Stromal cell of bone marrow (primary cell): ENCODE measurements at places on chromosomes 1 and 21.

DNA sequence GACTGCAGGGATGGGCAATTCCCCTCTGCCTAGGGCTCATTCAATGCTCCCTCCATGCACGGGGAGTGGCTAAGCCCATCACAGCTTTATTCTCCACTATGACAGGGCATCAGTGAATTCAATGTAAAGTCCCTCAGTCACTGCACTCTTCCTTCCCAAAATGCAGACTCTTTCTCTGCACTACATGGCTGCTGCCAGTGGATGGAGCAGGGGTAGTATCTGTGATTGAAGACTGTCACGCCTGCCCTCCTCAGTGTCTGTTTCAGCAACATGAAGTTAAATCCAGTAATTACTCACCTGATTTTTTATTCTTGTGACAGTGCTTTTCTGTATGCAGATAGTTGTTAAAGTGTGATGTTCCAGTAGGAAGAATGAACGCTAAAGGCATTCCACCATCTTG lies 1323.2 kb downstream of the AMY1C start:
- no peak for DNase-seq

DNA sequence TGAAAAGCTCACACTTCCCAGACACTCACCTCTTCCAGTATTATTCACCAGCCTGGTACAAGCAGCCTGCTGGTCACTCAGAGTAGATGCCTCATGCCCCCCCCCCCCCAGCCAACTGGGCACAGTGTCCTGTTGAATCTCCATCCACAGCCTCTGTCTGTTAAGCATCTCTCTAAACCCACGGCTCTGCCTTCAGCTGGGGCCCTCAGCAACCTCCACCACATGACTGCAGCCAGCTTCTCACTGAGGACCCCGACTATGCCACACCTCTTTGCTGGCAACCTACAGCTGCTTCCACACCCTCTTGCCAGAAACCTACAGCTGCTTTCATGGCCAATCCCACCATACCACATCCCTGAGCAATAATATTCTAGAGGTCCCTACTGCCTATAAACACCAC lies 113.1 kb downstream of the RHOU start:
- DNase-seq: no peak

GRCh38 chr1:161838362-161838761 lies 72.2 kb downstream of the ATF6 start:
- no peak for DNase-seq

- DNase-seq: no peak
Measured at GRCh38 chr1:208910161-208910560, 666.0 kb upstream of the PLXNA2 start.

- no peak for DNase-seq
Measured at GRCh38 chr1:34684266-34684665, 70.6 kb upstream of the GJB5 start.

DNA sequence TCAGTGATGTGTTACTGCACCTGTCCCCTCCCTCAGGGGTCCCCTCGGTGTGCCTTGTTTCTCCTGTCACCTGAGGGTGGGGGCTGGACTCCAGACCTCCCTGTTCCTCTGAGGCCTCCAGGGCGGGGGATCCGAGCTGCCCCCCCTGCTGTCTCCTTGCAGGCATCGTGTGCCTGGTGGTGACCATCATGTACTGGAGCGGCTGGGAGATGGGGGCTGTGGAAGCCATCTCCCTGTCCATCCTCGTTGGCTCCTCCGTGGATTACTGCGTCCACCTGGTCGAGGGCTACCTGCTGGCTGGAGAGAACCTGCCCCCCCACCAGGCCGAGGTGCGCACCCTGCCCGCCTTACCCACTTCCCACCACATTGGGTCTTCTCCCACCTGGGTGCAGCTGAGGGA lies 56.4 kb downstream of the DISP3 start:
- no peak for DNase-seq

DNA sequence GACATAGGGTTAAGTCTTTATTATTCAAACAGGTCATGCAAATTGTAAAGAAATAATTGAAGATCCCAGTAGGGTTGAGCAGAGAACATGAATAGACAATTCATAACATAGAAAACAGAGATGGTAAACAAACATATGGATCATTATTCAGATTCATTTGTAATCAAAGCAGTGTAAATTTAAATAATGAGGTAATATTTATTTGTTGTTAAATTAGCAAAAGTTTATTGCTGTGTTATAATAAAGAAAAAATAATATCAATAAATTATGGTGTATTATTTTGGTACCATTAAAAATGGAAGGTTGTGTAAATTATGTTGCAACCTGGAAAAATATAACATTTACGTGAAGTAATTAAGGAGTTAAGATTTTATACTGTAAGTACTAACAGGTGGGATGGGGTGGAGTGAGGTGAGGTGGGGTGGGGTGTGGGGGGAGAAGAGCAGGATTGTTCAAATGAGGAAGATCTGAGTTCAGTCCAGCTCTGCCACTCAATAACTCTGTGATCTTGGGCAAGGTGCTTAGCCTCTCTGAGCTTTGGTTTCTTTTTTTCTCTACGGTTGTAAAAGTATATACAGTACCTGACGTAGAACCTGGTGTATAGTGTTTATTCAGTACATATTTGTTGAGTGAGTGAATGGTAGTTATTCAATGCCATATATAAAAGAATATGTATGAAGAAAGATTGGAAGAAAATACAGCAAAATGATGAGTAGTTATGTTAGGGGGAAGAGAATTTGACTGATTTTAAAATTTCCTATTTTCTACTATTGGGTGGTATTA lies 140.3 kb upstream of the KIF26B start:
- DNase-seq: no peak

GRCh38 chr1:59150577-59151386 lies 146.1 kb upstream of the FGGY start:
- DNase-seq: peak; percentile 99

DNA sequence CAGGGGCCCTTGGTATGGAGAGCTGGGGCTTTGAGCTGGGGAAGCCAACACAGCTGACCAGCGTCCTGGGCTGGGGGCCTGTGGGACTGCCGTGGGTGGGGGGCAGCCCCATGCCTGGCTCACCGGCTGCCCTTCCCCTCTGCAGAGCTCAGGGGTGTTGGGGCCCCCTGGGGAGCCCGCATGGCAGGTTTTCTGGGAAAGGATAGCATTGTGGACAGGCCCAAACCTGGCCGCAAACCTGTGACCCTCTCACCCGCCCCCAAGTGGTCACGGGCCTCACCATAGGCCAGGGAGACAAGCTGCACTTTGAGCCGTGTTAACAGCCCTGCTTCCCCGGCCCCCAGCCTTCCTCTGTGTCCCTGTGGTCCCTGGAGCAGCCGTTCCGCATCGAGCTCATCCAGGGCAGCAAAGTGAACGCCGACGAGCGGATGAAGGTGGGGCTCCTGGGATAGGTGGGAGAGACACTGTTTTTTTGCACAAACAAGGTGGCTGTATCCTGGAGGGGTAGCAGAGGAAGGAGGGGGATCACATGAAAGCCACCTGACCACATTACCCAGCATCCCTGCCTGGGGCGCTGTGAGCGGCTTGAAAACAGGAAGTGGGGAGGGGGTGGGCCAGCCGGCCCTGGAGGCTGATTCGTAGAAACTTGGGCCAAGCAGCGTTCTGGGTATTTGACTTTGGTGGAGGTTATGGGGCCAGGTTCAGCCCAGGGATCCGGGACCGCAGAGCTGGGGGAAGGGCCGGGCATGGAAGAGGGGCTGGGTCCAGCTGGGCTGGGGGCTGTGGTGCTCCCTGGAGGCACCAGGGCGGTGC lies 65.9 kb downstream of the PIK3CD start:
- DNase-seq: no peak

DNA sequence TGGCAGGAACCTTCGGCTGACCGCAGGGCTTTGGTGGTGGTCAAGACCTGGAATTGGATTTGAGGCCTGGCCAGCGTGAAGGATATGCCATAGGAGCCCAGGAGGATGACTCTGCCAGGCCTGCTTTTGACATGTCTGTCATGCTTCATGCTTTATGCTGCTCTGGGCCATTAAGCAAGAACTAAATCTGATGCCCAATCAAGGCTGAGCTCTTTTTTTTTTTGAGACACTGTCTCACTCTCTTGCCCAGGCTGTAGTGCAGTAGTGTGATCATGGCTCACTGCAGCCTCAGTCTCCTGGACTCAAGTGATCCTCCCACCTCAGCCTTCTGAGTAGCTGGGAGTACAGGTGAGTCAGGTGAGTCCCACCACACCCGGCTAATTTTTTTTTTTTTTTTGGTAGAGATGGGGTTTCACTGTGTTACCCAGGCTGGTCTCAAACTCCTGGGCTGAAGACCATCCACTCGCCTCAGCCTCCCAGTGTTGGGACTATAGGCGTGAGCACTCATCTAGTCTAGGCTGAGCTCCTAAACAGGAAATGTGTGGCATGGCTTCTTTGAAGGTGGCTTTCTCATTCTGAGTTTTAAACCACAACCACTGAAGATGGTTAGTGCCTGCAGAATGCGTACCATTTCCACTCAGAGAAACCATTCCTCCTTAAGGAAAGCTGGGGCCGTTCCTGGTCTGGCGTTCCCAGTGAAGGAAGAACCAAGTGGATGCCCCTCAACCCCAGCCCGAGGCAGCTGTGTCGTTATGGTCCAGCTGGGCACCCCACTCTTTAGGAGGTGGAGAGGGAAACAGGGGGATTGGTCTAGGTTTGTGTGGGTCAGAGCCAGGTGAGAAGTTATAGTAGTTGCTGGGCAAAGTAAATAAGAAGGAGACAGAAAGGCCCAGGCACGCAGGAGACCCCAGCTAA lies 34.2 kb upstream of the ATP5PO start:
- DNase-seq: no peak

DNA sequence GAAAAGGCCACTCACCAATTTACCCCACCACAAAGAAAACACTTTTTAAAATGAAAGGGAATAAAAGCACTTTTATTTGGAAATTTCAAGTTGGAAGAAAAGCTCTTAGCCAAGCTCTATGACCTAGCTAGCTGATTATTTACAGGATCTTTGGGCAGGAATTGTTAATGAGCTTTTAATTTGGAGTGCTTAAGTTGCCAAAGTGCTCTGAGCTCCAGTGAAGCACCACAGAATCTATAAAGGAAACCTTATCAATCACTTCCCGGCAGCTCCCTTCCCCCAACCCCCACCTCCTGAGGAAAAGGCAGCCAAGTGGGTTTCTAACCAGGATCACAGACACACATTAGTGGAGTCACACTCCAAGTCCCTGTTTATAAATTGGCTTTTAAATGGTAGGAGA lies 1.5 kb downstream of the ERI3 start:
- no peak for DNase-seq

GRCh38 chr1:183898001-183898396 lies 93.1 kb downstream of the RGL1 start:
- DNase-seq: no peak

DNA sequence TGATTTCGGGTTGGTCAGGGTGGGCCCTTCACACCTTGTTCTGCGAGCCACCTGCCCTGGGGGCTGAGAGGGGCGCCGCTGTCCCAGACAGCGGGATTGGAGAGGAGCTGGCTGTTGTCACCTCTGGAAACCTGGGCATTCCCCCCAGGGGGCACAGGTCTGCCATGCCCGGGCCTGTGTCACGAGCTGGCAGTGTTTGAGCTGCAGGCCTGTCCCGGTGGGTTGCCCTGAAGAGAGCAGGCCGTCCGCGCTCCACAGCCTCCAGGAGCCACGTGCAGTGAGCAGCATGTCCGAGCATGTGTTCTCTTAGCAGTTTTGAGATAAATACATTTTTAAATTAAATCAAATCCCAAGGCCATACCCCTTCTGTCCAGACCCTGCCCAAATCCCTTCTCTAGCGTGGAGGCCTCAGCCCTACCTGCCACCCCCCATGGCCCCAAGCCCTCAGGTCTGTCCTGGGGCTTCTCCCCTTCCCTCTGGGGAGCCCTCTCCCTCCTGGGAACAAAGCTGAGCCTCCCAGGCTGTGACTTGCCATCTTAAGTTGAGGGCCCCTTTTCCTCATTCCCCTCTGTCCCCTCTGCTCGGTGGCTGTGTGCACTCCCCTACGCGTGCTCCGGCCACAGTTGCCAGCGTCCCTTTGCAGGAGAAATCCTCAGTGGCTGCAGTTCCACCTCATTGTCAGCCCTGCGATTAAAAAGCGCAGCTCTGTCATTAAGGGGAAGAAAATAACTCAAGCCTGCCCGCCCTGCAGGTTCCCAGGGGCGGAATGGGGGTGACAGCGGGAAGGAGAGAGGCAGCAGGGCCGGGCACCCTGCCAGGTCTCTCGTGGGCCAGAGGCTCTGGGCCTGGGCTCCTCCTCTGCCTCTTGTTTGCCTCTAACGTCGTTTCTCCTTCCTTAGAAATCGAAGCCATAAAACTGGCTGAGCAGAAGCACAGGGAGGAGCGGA lies 26.6 kb downstream of the SLX9 start:
- DNase-seq: no peak

DNA sequence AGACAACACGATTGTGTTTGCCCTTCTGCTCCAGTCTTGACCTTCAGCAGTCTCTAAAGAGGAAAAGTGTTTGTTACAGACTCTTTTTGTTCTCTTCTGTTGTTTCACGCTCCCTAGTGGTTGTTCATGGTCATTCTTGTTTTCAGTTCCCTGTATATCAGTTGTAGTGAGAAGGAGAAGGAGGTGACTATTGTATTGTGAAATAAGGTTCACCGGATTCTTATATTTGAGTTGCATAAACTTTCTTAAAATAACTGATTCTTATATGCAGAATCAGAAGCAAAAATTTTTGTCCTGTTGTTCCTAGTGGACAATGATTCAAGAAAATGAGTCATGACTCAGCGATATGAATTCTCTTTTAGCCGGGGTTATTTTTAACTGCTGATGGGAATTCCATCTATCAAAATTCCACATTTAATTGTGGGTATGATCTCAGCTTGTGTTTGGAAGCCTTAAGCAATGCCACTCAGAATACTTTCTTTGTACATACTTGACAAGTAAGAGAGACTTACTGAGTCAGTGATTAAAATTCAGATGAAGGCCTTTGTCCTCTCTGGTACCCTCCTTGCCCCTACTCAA lies 152.2 kb downstream of the CLEC20A start:
- DNase-seq: peak; percentile 85

GRCh38 chr1:246797597-246797996 lies 73.4 kb downstream of the SCCPDH start:
- no peak for DNase-seq

GRCh38 chr1:247210062-247210375 lies 38.2 kb upstream of the ZNF124 start:
- DNase-seq: no peak

GRCh38 chr1:10710489-10710888 lies 86.0 kb downstream of the CASZ1 start:
- DNase-seq: no peak

- DNase-seq: no peak
Measured at GRCh38 chr1:228827019-228827418, 91.7 kb downstream of the RHOU start.

- no peak for DNase-seq
Measured at GRCh38 chr1:234226113-234226818, 147.0 kb upstream of the COA6 start.
